ENCODE measurements at places on chromosomes 13 and 19.

DNA sequence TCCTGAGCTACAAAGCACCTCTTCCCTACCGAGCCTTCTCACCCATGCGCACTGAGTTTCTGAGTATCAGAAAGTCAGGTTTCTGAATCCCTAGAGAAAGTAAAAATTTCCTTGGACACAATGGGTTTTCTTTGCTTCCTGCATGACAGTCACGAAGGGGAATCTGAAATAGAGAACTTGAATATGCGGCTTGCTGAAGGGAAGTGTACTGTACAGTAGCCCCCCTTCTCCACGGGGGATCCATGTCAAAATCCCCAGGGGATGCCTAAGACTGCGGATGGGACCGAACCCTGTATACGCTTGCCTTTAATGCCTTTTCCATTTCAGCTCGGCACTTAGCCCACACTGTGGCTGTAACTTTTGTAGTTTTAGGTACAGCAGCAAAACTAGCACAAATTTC is 107.9 kb downstream of the GGACT start:
- DNase-seq: no peak

- DNase-seq: no peak
Observed at GRCh38 chr19:30076101-30076551, 134.1 kb downstream of the URI1 start.

DNA sequence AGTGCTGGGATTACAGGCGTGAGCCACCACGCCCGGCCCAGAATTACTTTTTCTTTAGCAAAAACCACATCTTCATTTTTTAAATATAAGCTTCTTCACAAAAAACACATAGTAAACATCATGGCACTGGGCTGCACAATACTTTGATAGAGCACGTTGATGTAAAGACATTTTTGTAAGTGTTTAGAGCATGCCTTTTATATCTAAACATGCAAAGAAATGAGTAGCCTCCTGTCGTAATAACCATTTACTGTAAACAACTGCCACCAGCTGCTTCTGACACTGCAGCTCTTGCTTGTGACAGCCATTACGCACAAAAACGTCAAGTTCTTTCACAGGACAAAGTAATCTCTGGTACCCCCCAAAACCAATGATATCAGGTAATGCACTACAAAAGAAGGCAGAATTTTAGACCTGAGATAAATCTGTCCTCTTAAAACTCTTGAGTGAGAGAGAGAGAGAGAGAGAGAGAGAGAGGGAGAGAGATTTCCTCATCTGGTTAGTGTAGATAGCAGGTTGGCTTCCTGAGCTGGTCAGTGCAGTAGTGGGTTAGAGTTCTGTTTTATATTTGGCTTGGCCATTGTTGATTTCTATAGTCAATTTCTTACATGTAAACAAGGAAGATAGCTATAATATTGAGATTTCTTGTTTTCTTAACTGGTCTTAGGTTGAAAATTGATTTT is 6.7 kb upstream of the ZNF548 start:
- DNase-seq: no peak

DNA sequence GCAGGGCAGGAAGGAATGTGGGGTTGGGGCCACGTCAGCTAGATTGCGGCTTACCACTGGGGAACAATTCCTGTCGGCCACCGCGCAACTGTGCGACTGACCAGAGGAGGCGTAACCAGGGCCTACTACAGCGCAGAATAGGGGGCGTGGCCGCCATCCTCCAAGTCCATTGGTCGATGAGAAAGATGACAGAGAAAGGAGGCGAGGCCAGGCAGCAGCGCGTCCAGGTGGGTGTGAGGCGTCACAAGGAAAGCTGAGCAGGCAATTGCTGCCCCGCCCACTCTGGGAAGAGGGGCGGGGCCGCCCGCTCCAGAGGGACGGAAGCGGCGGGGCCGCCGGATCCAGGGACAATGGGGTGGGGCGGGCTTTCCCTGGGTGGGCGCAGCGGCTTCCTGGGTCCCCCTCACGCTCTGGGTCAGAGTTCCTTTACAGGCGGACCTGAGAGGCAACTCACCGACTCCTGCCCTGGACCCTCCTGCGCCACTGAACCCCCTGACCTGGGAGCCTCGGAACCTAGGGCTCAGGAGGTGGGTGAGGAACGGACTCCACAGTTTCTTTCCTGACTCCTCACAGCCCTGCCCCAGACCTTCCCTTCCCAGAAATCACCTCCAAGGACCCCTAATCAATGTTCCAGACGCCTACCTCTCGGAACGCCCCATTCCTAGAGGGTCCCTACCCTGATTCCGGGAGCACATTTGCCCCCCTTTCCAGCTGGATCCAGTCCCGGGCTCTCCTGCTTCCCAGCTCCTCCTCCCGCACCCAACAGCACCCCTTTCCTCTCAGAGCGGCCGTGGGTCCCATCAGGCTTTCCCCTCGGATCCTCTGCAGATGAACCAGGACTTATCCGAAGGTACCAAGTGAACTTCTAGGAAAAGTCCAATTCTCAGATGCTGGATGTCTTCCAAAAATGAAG is 101.5 kb upstream of the ZNF492 start:
- DNase-seq: no peak

DNA sequence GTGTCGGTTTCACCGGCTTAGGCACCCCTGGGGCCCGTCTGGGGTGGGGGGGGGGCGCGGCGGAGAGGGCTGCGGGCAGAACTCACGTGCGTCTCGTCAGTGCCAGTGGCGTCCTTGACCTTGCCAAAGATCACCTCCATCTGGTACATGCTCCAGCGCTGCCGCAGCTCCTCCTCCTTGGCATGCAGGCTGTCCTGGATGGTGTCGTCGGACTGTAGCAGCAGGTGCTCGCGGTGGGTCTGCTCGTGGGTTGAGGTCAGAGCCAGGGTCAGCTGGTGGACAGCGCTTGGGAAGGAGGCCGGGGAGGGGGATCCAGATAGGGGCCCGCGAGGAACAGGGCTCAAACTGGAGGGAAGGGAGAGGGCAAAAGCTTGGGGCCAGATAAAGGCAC is 4.7 kb upstream of the RGL3 start:
- no peak for DNase-seq

- no peak for DNase-seq
Observed at GRCh38 chr19:18507021-18507726, 14.7 kb downstream of the ELL start.

DNA sequence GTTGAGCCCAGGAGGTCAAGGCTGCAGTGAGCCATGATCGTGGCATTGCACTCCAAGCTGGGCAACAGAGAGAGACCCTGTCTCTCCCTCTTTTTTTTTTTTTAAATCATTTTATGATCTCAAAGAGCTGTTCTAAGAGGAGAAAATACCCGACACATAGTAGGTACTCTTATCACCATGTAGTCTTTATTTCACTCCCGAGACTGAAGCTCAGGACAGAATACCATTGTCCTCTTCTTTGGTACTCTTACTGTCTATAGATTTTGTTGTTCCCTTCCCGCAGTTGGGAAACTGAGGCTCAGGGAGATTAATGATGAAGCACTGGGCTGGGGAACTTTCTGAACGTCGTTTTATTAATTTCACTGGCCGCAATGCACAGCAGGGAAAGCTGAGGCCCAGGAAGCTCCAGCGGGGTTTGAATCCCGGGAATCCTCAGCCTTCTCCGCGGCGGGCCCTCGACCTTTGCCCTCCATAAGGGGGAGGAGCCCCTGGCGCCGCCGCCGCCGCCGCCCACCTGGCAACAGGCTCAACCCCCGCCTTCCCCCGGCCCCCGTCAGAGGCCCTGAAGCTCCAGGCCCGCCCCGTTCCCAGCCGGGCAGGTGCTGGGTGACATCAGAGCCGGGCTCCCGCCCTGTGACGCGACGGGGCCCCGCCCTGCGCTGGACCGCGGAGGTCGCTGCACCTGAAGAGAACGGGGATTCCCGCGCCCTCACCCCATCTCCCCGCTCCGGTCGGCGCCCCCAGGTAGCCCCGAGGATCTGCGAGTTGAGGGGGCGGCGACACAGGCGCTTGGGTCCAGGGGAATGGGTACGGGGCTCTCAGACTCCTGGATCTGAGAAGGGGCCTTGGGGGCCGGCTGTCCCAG is 1.6 kb downstream of the MYH14 start:
- DNase-seq: no peak

DNA sequence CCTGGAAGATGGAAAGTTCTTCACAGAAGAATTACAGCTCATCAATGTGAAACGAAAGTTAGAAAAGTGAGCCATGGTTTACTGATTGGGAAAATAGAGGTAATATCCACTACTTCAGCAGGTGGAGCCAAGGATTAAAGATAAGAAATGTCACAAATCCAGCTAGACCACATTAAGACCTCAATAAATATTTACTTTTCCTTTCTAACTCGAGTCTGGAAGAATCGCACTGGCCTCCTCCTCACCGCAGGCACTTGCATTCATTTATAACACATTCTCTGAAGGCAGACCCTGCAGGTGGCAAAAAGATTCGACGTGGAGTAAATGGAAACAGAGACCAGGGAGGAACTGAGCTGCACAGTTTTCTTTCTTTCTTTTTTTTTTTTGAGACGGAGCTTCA is 7.4 kb downstream of the SLC35E1 start:
- DNase-seq: no peak

- DNase-seq: no peak
Observed at GRCh38 chr19:3968556-3969434, 2.1 kb downstream of the DAPK3 start.

DNA sequence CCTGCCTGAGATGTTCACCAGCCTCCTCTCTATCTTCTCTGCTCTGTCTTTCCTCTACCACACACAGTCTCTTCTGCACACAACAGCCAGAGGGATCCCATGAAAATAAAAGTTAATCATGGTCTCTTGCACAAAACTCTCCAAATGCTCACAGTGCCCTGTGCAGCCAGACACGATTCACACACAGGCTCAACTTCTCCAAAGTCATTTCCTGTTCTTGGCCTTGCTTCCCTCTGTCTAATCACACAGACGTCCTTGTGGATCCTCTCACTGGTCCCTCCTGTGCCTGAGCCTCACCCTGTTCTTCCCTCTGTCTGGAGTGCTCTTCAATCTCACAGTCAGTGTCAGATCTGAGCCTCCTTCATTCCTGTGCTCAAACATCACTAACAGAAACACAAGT is 7.8 kb downstream of the SIGLEC12 start:
- DNase-seq: no peak

- no peak for DNase-seq
Observed at GRCh38 chr13:43785650-43786471, 911 bp downstream of the ENOX1 start.

DNA sequence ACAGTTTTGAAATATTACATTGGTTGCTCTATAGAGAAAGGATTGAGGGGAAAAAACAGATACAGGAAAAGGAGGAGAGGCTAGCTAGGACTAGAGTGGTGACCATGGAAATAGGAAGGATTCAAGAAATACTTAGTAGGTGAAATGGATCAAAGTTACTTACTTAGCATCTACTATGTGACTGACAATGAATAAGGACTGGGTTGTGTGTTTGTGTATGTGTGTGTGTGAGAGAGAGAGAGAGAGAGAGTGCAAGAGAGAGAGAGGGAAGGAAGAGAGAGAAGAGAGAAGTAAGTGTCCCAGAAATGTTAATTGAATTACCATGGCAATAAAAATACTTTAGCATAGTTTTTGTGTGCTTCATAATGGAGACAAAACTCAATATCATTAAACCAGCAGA is 7.9 kb downstream of the GPC6 start:
- no peak for DNase-seq

DNA sequence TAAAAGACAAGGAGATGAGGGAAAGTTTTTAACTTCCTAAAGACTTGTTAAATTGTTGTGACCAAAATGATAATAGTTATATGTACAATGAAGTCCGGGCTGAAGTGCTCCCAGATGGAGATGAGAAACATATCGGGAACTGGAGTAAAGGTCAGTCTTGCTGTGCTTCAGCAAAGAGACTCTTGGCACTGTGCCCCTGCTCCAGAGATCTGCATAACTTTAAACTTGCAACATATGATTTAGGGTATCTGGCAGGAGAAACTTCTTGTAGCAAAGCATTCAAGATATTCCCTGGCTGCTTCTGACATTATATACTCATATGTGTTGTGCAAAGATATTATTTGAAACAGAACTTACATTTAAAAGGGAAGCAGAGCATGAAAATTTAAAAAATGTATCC is 786.6 kb upstream of the SLITRK6 start:
- no peak for DNase-seq

GRCh38 chr13:61110732-61111131 is 304.9 kb downstream of the PCDH20 start:
- DNase-seq: no peak
